ENCODE measurements at places on chromosomes 4 and X. TPM values are rescaled to one million over a fixed set of nuclear protein-coding genes. Genes with fewer than 3 reads are reported as not detected.

Gene SSX4
- total RNA-seq = not detected

Gene FDCSP
- not detected for total RNA-seq

Gene DDIT4L
- total RNA-seq = 17.0 TPM

Gene CYSLTR1
- not detected for total RNA-seq

Gene ENPEP
- total RNA-seq = not detected

Gene PPEF1
- total RNA-seq = not detected

Gene CLDN22
- total RNA-seq = not detected

Gene HPF1
- total RNA-seq = 55.9 TPM

Gene MTNR1A
- total RNA-seq = not detected

Gene ERAS
- total RNA-seq = not detected

Gene PRPS1
- total RNA-seq = 43.4 TPM

Gene PAGE1
- not detected for total RNA-seq

Gene CT45A9
- total RNA-seq = not detected

Gene GUCY1A1
- 0.13 TPM for total RNA-seq

Gene AR
- 6.6 TPM for total RNA-seq

Gene ADGRA3
- total RNA-seq = 39.9 TPM

Gene COL4A6
- 2.1 TPM for total RNA-seq

Gene EFNB1
- total RNA-seq = 97.1 TPM

Gene HPGD
- not detected for total RNA-seq

Gene STPG2
- 0.13 TPM for total RNA-seq

Gene SMIM10L2A
- 0.53 TPM for total RNA-seq

Gene STEEP1
- 39.2 TPM for total RNA-seq

Gene NAT8L
- 0.07 TPM for total RNA-seq

Gene CT45A3
- not detected for total RNA-seq

Gene ZNF182
- total RNA-seq = 4.5 TPM

Gene SLC30A9
- total RNA-seq = 76.3 TPM

Gene UGT2B10
- total RNA-seq = not detected

Gene DDX53
- total RNA-seq = not detected

Gene DGKK
- not detected for total RNA-seq

Gene ERVMER34-1
- total RNA-seq = not detected

Gene SYN1
- total RNA-seq = not detected

Gene TMSB15B
- total RNA-seq = 7.4 TPM

Gene TCP11X2
- total RNA-seq = not detected

Gene ATP2B3
- not detected for total RNA-seq

Gene MAGEA4
- not detected for total RNA-seq

Gene ANKRD37
- total RNA-seq = 9.6 TPM

Gene ZNF185
- 29.1 TPM for total RNA-seq

Data from thoracic aorta endothelial cell (primary cell).